ENCODE measurements at places on chromosomes 16 and 17.

DNA sequence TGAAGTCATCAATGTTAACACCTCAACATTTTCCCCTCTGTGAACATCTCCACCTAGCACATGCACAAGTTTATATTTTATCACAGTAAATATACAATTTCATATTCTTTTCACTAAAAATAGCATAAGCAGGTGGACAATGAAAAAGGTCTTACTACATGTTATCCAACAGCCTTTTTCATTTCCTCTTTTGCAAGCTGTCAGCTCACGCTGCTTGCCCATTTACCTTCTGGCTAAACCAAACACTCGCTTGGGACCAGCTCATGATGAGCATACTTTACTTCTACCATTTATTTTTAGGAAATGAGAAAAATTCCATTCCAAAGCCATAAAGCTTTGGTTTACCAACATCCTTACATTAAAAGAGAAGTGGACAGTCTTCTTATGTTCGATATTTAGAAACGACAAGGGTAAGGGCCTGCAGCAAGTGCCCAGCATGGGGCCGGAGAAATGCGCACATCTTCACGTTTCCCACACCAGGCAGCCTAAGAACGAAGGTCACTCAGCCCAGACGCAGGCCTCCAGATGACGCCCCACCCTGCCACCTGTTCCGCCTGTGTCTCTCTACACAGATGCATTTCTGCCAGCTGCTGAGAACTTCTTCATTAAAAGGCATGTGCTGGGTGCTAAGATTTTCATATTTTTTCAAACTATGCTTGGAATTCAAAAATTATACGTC, 13.9 kb downstream of the SNN start:
- no peak for DNase-seq

GRCh38 chr17:1995907-1996799, 29.0 kb downstream of the RTN4RL1 start:
- DNase-seq: no peak

DNA sequence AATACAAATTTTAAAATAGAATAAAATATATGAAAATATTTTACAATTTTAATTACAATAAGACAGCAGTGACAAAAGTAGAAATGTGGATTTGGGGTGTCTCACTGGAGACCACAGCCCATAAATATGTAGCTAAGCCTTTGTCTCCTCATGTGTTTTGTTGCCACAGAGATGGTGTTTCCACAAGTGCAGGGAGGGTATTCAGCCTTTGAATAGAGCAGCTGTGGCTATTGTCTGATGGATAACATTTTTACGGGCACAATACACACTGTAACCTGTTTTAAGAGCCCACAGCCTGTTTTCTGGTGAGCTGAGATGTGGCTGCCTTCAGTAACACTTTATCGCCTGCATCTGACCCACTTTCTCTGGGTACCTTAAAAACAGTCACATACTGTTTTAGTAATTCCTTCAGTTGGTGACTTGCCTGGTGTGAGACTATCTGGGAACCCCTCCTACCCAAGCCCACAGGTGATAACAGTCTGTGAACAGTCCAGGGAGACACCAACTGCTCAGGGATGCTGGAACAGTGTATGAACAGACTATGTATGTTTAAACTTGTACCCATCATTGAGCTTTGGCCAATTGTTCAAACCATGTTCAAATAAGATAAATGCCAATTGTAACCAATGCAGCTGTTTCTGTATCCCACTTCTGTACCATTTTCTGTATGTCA, 7.8 kb upstream of the AHSP start:
- DNase-seq: no peak

GRCh38 chr16:20053336-20053735, 20.4 kb downstream of the GPR139 start:
- no peak for DNase-seq

DNA sequence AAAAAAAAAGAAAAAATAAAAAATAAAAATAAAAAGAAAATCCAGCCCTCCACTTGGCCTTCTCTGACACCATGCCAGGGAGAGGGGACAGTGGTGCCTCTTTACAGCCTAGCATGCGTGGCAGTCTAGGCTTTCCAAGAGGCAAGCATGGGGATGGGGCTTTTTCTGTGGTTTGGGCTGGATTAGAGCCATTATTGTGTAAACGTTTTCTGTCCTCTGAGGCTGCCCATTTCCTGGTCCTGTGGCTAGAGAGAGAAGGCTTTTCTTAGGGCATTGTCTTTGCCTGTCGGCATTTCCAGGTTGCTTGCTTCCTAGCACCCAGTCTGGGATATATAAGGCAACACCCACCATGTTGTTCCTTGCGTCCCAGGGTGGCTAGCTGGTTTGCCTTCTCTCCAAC, 2.7 kb upstream of the DHRS7B start:
- DNase-seq: no peak

Measured in neuronal stem cell (in vitro differentiated cells).